ENCODE measurements at places on chromosomes 3 and 15.

GRCh38 chr3:44948239-44948638 is 27.7 kb downstream of the ZDHHC3 start:
- no peak for DNase-seq

DNA sequence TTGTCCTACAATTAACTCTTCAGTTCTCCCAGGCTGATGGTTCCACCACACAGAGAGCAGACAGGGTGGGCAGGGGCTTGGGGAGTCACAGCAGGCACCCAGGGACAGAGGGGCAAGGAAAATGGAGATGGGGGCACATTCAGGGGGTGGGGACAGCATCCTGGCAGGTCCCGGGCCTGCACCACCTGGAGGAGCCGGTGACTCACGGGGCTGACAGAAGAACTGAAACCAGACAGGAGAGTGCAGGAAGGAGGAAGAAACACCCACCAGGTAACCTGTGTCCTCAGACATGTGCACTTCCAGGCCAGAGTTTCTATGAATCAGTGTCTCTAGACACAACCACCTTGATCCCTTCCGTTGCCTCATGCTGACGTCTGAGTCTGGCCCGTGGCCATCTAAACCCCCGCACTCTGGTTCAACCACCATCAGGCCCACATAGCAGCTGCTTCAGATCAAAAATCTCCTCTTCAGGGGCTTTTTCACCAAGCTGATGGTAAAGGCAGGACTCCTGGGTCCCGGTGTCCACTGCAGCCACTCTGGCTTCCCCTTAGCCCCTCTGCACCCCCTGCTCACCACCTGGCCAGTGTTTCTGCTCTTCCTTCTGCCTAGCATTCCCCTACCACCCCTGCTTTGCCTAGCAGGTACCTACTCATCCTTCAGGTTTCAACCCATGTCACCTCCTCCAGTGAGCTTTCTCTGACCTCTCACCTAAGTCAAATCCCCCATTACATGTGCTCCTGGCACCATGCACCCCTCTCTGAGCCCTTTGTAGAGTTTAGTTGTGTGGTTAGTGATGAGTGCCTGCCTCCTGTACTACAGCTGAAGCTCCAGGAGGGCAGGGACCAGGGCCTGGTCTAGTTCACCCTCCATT is 16.5 kb upstream of the CYP11A1 start:
- DNase-seq: no peak

DNA sequence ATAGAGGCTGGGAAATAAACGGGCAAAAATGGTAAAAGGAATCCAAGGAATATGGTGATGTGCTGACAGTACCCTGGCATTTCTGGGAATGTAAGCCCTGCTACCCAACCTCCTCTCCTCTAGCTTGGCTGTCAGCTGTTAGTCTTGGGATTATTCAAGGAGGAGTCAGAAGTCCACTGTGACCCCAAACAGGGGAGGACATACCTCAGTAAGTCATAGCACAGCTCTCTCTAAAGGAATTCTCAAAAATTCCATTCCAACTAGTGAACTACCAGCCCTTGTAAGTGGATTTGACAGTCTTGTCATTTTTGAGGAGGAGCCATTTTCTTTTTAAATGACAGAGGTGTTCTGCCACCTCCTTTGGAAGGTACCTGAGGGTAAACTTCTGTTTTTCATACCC is 207.5 kb downstream of the PDCD6IP start:
- DNase-seq: no peak

DNA sequence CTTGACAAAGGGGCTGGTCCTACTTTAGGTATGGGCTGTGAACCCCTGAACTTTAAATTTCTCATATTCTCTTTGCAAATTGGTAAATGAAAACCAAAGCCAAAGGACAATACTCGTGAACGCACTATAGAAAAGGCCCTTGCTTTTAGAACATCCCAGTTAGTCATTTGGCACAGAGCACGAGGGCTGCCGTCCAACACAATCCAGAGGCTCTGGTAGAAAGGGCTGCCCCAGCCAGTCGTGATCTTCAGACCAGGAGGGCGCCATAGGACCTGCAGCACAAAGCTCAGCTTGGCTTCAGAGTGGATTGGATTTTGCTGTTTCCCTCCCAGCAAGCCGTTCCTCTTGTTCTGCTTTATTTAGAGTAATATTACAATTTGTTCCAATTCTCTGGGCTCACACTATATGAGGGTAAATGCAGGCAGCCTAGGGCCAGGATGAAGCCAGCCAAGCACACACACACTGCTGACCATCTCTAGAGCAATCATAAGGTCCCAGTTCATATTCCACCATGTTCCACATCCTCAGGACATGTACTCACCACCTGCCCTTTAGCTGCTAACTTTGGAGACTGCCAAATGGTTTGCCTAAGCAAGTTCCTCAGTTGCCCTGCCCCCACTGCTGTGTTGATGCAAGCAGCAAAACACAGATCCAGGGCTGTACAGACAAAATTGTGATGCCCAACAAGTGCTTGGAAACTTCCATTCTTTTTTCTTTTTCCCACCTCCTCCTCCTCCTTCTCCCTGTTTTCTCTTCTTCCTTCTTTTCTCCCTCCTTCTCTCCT is 6.0 kb upstream of the BFSP2 start:
- DNase-seq: no peak

GRCh38 chr15:69462030-69462492 is 9.4 kb downstream of the RPLP1 start:
- no peak for DNase-seq

All from progenitor cell of endocrine pancreas (in vitro differentiated cells).